ENCODE measurements at places on chromosomes 2 and 18. TPM values are rescaled to one million over a fixed set of nuclear protein-coding genes. Genes with fewer than 3 reads are reported as not detected.

GRCh38 chr2:204871231-204871953 lies 326.1 kb downstream of the PARD3B start:
- H3K27me3 ChIP-seq = no peaks in the 10 kb centered on the region
- no peaks in the 10 kb centered on the region for H3K36me3 ChIP-seq
- no peak for DNase-seq
- no peak overlapping the region for H3K27ac ChIP-seq

GRCh38 chr2:191061381-191061980 lies 47.5 kb upstream of the STAT1 start:
- DNase-seq = no peak
- peaks cover 17% of the 10 kb centered on the region for H3K36me3 ChIP-seq
- H3K27ac ChIP-seq = no peak overlapping the region
- H3K4me1 ChIP-seq = peaks cover 4% of the 10 kb centered on the region
- H3K27me3 ChIP-seq = no peaks in the 10 kb centered on the region

EXOC6B gene
- total RNA-seq = 71.9 TPM

COLEC12 gene
- total RNA-seq = 0.55 TPM

DNA sequence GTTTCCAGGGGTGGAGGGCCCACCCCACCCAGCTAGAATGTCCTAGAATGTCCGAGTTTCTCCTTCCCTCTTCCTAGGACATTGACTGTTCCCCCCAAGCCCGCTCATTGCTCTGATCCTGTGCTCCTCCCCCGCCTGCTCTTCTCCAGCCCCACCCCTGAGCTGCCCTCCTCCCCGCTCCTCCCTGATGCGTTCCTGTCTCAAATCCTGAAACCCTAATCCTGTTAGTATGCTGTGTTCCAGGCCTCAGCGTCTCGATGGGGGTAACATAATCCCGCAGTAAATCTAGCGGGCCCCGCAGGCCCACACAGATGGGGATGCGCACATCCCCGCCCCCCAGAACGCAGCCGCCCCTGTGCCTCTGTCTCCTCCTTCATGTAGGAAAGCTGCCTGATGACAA lies 51.3 kb downstream of the NRP2 start:
- no peaks in the 10 kb centered on the region for H3K36me3 ChIP-seq
- H3K4me1 ChIP-seq = peaks cover 34% of the 10 kb centered on the region
- no peak for DNase-seq
- no peak overlapping the region for H3K4me3 ChIP-seq
- peaks cover under 1% of the 10 kb centered on the region for H3K27me3 ChIP-seq

GRCh38 chr2:219285894-219286425 lies 6.8 kb downstream of the DNAJB2 start:
- no peaks in the 10 kb centered on the region for H3K27me3 ChIP-seq
- peaks cover 5% of the 10 kb centered on the region for H3K36me3 ChIP-seq
- no peak overlapping the region for H3K4me3 ChIP-seq
- DNase-seq = no peak

ANKRD44 gene
- total RNA-seq = 6.0 TPM

DNAH7 gene
- 5.7 TPM for total RNA-seq

GRCh38 chr2:142095647-142096046 lies 35.2 kb downstream of the LRP1B start:
- H3K27me3 ChIP-seq = no peaks in the 10 kb centered on the region
- H3K4me1 ChIP-seq = no peaks in the 10 kb centered on the region
- H3K27ac ChIP-seq = no peak overlapping the region
- no peak for DNase-seq
- no peaks in the 10 kb centered on the region for H3K36me3 ChIP-seq

GRCh38 chr2:6941299-6942046 lies 24.3 kb downstream of the RNF144A start:
- no peak overlapping the region for H3K27ac ChIP-seq
- peaks cover 36% of the 10 kb centered on the region for H3K36me3 ChIP-seq
- H3K4me1 ChIP-seq = peaks cover 4% of the 10 kb centered on the region
- H3K4me3 ChIP-seq = no peak overlapping the region
- peaks cover 3% of the 10 kb centered on the region for H3K27me3 ChIP-seq
- DNase-seq = no peak

- no peaks in the 10 kb centered on the region for H3K27me3 ChIP-seq
- no peaks in the 10 kb centered on the region for H3K36me3 ChIP-seq
- peaks cover 8% of the 10 kb centered on the region for H3K4me1 ChIP-seq
- DNase-seq = no peak
Observed at GRCh38 chr2:142586693-142587580, 290.5 kb upstream of the KYNU start.

DNA sequence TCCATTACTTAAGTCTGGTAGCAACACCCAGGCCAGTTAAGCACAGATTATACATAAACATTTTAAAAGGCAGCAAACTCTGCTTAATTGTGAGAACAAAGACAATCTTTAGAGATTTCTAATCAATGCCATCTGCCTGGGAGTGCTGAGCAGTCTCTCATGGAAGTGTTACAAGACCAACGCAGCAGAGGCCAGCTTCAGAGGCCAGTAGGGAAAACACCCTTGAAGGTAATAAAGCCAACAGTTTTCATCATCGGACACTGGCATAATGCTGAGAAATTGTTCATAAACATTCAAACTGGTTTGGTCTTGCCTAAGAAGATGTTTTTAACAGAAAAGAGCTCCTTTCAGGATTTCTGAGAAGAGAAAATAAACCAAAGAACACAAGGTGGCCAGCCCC lies 35.0 kb downstream of the EPB41L3 start:
- DNase-seq = no peak
- H3K4me3 ChIP-seq = no peak overlapping the region
- peaks cover 12% of the 10 kb centered on the region for H3K4me1 ChIP-seq

MOGAT1 gene
- total RNA-seq = 0.74 TPM

DNA sequence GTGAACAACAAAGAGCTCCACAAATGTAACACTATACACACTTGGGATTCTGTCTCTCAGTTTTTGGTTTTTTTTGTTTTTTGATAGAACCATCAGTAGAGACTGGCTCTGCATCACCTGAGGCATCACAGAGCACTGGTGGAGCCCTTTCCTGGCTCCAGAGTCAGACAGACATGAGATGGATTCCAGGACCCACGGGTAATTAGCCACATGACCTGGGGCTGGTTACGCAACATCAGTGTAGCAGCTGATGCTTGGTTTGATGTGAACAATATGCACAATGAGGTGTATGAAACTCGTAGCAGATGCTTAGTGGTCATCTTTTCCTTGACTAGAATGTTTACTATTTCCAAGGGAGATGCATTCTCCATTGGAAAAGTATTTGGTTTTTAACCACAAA lies 40.7 kb downstream of the CMPK2 start:
- H3K27ac ChIP-seq = no peak overlapping the region
- H3K4me1 ChIP-seq = peaks cover 6% of the 10 kb centered on the region
- DNase-seq = no peak
- H3K27me3 ChIP-seq = peaks cover 4% of the 10 kb centered on the region

GRCh38 chr18:47244086-47244485 lies 7.4 kb downstream of the SKOR2 start:
- H3K27ac ChIP-seq = no peak overlapping the region
- DNase-seq = no peak
- no peak overlapping the region for H3K4me3 ChIP-seq

GRCh38 chr2:165109915-165110314 lies 93.9 kb downstream of the SCN3A start:
- H3K4me3 ChIP-seq = no peak overlapping the region
- no peak overlapping the region for H3K27ac ChIP-seq
- peaks cover 43% of the 10 kb centered on the region for H3K4me1 ChIP-seq

CFAP210 gene
- 1.2 TPM for total RNA-seq

MAB21L4 gene
- total RNA-seq = 12.5 TPM

GRCh38 chr18:74248595-74248994 lies 43.2 kb downstream of the CYB5A start:
- H3K36me3 ChIP-seq = peaks cover 22% of the 10 kb centered on the region
- no peak overlapping the region for H3K27ac ChIP-seq
- DNase-seq = no peak
- H3K4me3 ChIP-seq = no peak overlapping the region

LIMS3 gene
- total RNA-seq = 0.93 TPM

TAF4B gene
- total RNA-seq = 1.8 TPM

- H3K4me3 ChIP-seq = no peak overlapping the region
- peak; percentile 37 for DNase-seq
- no peak overlapping the region for H3K27ac ChIP-seq
- peaks cover 3% of the 10 kb centered on the region for H3K4me1 ChIP-seq
Observed at GRCh38 chr2:120669121-120669952, 66.3 kb upstream of the GLI2 start.

ALK gene
- total RNA-seq = not detected

GRCh38 chr2:182090486-182090885 lies 104.8 kb downstream of the PPP1R1C start:
- H3K36me3 ChIP-seq = peaks cover 2% of the 10 kb centered on the region
- no peak overlapping the region for H3K27ac ChIP-seq
- no peak overlapping the region for H3K4me3 ChIP-seq
- DNase-seq = no peak

- H3K27ac ChIP-seq = no peak overlapping the region
- no peaks in the 10 kb centered on the region for H3K27me3 ChIP-seq
- H3K4me1 ChIP-seq = peaks cover 29% of the 10 kb centered on the region
- DNase-seq = no peak
- H3K4me3 ChIP-seq = no peak overlapping the region
Observed at GRCh38 chr2:168550670-168551069, 94.6 kb downstream of the CERS6 start.

CRACDL gene
- total RNA-seq = 1.6 TPM

C1QL2 gene
- 0.14 TPM for total RNA-seq

SERPINB11 gene
- not detected for total RNA-seq

DNA sequence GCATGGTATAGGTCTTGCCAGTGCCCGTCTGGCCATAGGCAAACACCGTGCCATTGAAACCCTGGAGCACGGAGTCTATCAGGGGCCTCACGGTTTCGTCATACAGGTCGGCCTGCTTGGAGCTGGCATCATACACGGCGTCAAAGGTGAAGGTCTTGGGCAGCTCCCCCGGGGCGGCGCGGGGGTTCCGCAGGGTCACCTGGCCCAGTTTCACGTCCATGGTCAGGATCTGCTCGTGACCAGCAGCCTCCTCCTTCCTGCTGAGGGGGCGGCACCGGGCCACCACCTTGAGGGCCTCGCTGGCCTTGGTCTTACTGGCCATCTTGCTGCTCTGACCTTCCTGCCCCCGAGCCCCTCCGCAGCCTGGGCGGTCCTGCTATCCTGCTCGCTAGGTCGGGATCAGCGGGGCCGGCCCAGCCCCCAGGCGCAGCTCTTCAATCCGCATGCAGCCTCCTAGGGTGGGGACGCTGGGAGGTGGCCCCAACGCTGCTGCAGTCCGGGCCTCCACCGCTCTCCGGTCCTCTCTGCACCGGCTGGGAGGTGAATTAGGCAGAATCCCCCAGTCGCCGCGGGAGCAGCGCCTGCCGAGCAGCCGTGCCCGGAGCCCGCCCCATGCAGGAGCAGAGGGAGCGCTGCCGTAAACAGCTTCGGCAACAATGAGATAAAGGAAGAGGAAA lies 563 bp downstream of the KIF3C start:
- H3K36me3 ChIP-seq = peaks cover 2% of the 10 kb centered on the region
- H3K27me3 ChIP-seq = no peaks in the 10 kb centered on the region
- peak overlapping the region; percentile 88 for H3K4me3 ChIP-seq
- peaks cover 36% of the 10 kb centered on the region for H3K4me1 ChIP-seq
- peak; percentile 24 for DNase-seq

GRCh38 chr2:59694176-59694575 lies 859.3 kb downstream of the BCL11A start:
- no peak overlapping the region for H3K27ac ChIP-seq
- H3K4me3 ChIP-seq = no peak overlapping the region
- H3K36me3 ChIP-seq = no peaks in the 10 kb centered on the region
- no peak for DNase-seq
- no peaks in the 10 kb centered on the region for H3K27me3 ChIP-seq
- no peaks in the 10 kb centered on the region for H3K4me1 ChIP-seq

- no peak for DNase-seq
- H3K27ac ChIP-seq = no peak overlapping the region
- no peaks in the 10 kb centered on the region for H3K36me3 ChIP-seq
- H3K4me3 ChIP-seq = no peak overlapping the region
- H3K4me1 ChIP-seq = peaks cover 6% of the 10 kb centered on the region
Observed at GRCh38 chr2:182020286-182021070, 34.8 kb downstream of the PPP1R1C start.

- no peak overlapping the region for H3K27ac ChIP-seq
- H3K4me3 ChIP-seq = no peak overlapping the region
- no peak for DNase-seq
Observed at GRCh38 chr2:25308599-25308998, 33.1 kb downstream of the DNMT3A start.

GRCh38 chr2:71608441-71608840 lies 155.1 kb downstream of the DYSF start:
- H3K27ac ChIP-seq = no peak overlapping the region
- no peaks in the 10 kb centered on the region for H3K36me3 ChIP-seq
- no peak for DNase-seq
- H3K4me1 ChIP-seq = no peaks in the 10 kb centered on the region

TLX2 gene
- total RNA-seq = not detected

- no peak overlapping the region for H3K27ac ChIP-seq
- no peak for DNase-seq
- H3K4me1 ChIP-seq = no peaks in the 10 kb centered on the region
- no peaks in the 10 kb centered on the region for H3K36me3 ChIP-seq
- H3K27me3 ChIP-seq = no peaks in the 10 kb centered on the region
Observed at GRCh38 chr2:146659976-146660375, 1184.9 kb upstream of the ACVR2A start.

MSTN gene
- 0.38 TPM for total RNA-seq

TRIM43 gene
- not detected for total RNA-seq

- no peaks in the 10 kb centered on the region for H3K27me3 ChIP-seq
- DNase-seq = no peak
- H3K4me3 ChIP-seq = no peak overlapping the region
- peaks cover 2% of the 10 kb centered on the region for H3K4me1 ChIP-seq
- H3K36me3 ChIP-seq = no peaks in the 10 kb centered on the region
Observed at GRCh38 chr18:40387130-40387787, 1567.8 kb upstream of the PIK3C3 start.

GRCh38 chr18:75122334-75122958 lies 86.5 kb downstream of the PTGR3 start:
- H3K36me3 ChIP-seq = no peaks in the 10 kb centered on the region
- no peak overlapping the region for H3K4me3 ChIP-seq
- H3K27me3 ChIP-seq = peaks cover 9% of the 10 kb centered on the region
- DNase-seq = no peak
- no peak overlapping the region for H3K27ac ChIP-seq

GRCh38 chr2:125172181-125172580 lies 1147.1 kb downstream of the CNTNAP5 start:
- H3K27ac ChIP-seq = no peak overlapping the region
- H3K4me3 ChIP-seq = no peak overlapping the region
- DNase-seq = no peak
- H3K36me3 ChIP-seq = no peaks in the 10 kb centered on the region

- H3K36me3 ChIP-seq = no peaks in the 10 kb centered on the region
- H3K27me3 ChIP-seq = peaks cover 10% of the 10 kb centered on the region
- no peak overlapping the region for H3K27ac ChIP-seq
- no peak overlapping the region for H3K4me3 ChIP-seq
- no peak for DNase-seq
Observed at GRCh38 chr2:74719066-74719465, 65.0 kb downstream of the SEMA4F start.

RGPD4 gene
- total RNA-seq = not detected

CD226 gene
- total RNA-seq = 0.55 TPM

DNA sequence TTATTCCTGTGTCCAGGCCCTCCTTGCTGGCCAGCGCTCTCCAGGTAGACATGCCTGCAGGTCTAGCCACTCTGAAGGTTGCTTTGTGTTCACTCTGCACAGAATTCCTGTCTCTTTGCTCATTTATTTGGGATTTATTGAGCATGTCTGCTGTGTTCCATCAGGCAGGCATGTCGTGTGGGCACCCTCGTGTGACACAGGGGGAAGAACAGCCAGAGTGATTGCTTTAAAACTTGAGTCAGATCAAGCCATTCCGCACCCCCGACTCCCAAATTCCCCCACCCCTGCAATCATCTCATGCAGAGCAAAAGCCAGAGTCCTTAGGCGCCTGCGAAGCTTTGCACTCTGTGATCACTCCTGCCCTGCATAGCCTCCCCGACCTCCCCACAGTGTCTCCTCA lies 44.7 kb upstream of the SIX2 start:
- no peak overlapping the region for H3K4me3 ChIP-seq
- no peak overlapping the region for H3K27ac ChIP-seq
- H3K27me3 ChIP-seq = peaks cover 14% of the 10 kb centered on the region
- peaks cover 10% of the 10 kb centered on the region for H3K4me1 ChIP-seq

SLC4A3 gene
- 19.7 TPM for total RNA-seq

Measured in progenitor cell of endocrine pancreas (in vitro differentiated cells).